Osteoblast (primary cell): ENCODE measurements at places on chromosomes 1 and 21.

DNA sequence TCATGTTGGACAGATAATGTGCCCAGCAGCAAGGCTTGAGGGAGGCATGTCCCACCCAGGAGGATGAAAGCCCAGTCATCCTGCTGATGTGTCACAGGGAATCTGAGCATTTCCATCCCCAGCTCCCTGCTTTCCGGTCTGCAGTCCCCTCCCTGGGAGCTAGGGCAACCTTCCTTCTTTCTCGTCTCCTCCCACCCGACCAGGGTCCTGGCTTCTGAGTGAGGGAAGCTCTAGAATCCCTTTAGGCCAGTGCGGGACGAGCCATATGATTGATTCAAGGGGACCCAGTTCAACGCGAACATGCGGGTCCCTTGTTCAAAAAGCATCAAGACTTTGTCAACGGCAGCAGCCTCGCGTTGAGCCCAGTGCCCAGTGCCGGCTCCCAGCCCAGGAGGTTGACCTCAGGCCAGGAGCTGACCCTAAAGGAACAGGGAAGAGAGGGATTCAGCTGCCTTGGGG lies 96.7 kb upstream of the TMPRSS2 start:
- peak; percentile 89 for DNase-seq

DNA sequence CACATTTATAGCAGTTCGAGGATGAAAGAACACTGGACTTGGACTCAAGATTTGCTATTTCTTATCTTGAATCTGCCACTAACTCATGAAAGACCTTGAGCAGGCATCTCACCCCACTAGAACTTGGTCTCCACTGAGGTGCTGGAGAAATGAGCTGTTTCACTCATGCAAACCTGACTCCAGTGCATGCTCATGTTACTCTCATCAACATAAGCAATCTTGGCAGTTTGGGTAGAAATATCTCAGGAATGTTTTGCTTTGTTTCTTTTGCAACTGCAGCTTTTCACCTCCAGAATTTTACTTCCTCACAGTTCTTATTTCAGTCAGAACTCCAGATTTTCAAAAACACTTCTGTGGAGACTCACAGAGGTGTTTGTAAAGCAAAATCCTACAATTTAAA lies 46.2 kb upstream of the DAB1 start:
- DNase-seq: no peak

GRCh38 chr21:45006536-45007095 lies 66.8 kb downstream of the SLX9 start:
- DNase-seq: no peak

DNA sequence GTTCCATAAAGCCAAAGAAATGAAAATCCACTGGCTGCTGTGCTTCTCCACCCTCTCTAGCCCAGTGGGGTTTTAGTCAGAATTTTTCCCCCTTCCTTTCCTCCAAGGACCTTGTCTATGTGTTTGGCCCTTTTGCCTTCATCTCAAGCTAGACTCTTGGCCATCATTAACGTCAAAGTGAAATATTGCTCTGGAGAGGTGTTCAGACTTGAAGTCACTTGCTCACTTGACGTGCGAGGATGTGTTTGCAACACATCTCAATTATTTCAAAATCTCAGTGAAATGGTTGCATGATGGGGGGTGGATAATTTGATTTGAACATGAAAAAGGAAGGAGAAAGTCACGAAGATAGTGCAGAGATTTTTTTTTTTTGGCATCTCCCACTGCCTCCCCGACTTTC lies 13.6 kb downstream of the EVA1C start:
- DNase-seq: no peak

DNA sequence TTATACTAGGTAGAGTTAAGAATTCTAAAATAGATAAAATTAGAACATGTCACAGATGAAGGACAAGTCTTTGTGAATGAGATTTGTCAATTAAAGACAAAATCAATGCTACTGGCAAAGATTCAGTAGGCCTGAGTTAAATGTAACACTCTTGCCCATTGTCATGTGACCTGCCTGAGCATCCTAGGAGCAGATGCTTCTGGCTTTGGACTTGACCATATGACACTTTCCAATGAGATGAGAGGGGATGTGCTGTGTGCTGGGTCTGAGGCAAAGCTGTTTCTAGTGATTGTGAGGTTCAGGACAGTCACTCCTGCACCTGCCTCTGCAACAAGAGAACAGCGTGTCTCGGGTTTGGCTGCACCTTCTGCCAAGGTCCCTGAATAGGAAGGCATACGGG lies 144.9 kb downstream of the HIVEP3 start:
- no peak for DNase-seq

- peak; percentile 80 for DNase-seq
Observed at GRCh38 chr1:207644852-207645634, at the start of gene CR1L. Gene CR1L (plus strand): TSS chr1:207645133. CDS start chr1:207645234, 101 bp downstream.

GRCh38 chr1:212792396-212792908 lies 758 bp downstream of the TATDN3 start:
- no peak for DNase-seq

DNA sequence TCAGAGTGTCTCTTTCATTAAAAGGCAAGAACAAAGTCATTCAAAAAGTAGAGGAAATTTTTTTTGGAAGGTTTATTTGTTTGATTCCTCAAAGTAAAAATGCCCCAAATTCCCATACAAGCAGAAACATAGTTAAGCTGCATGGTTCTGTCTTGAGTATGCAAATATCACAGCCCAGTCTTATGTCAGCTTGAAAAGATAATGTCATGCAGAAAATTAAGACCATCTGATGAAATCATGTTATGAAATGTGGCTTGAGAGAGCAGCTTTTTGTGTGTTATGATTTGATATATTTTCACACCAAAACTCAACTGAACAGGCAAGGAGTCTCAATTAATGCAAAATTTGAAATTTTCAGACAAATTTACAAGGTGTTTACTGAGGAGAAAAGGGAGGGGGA lies 411.0 kb downstream of the LMO4 start:
- DNase-seq: no peak

GRCh38 chr1:118862755-118863154 lies 125.4 kb downstream of the TBX15 start:
- no peak for DNase-seq

DNA sequence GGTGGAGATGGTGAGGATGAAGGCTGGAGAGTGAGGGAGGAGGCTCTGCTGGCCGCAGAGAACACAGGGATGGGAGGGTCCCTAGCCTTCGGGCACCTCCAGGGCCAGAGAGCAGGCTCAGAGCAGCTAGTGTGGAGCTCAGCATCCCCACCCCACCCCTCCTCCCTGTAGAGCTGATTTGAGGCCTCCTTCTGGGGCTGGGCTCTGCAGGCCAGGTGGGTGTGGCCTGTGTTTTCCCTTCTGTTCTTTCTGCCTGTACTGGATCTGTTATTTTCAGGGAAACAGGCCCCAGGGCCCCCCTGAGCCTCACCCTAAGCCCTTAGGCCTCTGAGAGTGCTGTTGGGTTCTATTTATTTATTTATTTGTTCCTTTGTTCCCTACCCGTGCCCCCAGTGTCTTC lies 44.8 kb downstream of the TMCC2 start:
- peak; percentile 86 for DNase-seq

DNA sequence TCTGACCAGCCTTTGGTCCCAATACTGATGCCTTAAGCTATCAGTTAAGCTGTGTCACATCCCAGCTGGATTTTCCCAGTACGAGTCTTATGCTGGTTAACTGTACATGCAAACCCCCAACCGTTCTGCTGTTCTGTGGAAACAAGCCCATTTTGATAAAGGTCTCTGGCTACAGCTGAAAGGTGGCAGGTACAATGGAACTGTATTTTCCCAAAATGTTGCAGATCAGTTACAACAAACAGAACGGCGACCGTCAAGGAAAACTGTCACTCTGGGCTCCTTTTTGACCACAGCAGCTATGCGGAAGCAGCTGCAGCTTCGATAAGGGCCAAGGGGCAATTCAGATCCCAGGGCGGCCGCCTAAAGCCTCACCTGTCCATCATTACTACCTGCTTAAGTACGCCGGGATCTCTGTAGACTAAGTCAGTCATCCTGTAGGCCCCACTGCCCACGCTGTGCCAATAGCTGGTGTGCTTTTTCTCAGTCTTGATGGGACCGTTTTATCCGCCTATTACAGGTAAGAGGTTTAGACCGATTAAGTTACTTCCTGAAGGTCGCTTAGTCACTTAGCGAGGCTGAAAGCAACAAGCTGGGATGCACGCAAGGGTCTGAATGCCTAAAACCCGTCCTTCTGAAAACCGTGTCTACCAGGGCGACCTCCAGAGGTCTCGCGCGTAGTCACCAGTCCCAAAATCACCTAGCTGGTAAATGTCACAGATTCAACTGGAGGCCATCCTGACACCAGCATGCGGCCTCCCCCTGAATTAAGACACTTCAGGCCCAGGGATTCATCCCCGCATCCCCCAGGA lies 11.1 kb upstream of the RAB42 start:
- DNase-seq: peak; percentile 87

DNA sequence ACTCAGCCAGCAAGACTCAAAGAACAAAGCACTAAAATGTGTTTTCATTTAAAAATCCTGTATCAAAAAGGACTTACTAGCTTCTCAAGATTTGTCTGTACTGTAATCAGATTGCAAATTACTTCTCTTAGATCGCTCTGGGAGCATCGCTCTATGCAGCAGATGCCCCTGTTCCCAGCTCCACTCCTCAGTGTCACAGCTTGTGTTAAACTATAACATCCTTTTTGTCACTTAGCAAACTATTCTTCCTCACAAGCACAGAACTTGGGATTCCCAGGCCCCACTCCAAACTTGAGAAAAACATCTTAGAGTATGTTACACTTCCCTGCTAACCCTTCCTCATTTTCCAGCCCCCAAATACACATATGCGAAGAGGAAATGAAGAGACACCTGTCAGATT lies 85.1 kb upstream of the CHRM3 start:
- no peak for DNase-seq

DNA sequence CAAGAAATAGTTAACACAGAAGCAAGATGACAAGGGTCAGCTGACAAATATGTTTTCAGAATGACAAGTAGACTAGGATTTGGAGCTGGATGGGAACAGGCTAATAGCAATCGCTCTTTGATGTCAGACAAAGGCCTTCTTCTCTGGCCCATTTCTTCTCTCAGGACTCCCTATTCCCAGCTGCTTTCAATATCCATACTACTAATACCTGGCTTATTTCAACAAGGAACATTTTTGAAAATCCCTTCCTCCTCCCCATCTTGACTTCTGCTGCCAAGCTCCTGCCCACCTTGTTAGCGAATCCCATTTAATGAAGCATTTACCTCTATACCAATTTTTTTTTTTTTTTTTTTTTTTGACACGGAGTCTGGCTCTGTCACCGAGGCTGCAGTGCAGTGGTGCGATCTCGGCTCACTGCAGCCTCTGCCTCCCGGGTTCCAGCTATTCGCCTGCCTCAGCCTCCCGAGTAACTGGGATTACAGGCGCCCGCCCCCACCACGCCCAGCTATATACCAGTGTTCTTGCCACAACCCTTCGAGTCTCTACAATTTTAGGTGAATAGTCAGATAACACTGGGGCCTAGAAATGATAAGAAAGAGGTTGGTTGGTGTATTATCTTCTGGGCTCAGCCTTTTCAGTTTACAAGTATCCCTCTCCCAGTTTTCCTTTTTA lies 68.4 kb downstream of the MACF1 start:
- DNase-seq: no peak

DNA sequence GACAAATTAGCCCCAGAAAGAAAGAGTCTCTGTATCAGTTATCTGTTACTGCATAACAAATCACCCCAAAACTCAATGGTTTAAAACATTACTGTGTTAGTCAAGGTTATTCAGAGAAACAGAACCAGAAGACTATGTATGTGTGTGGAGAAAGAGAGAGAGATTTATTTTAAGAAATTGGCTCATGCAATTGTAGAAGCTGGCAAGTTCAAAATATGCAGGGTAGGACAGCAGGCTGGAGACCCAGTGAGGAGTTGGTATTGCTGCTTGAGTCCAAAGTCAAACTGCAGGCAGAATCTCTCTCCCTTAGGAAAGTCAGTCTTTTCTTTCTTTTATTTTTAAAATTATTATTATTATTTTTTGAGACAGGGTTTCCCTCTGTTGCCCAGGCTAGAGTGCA lies 50.2 kb upstream of the TNR start:
- DNase-seq: no peak

GRCh38 chr21:19992540-19992939 lies 1005.7 kb upstream of the NCAM2 start:
- DNase-seq: no peak

DNA sequence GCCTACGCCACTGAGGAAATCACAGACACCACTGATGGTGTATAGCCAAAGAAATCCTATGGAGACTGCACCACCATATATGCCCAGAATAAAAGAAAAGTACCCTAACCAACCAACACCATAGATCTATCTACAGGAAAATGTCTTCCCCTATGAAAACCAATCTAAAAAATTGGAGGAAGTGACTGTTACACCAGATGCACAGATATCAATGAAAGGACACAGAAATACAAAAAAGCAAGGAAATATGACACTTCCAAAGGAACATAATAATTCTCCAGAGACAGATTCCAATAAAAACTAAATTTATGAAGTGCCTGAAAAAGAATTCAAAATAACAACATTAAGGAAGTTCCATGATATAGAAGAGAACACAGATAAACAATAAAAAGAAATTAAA lies 56.8 kb upstream of the BCL10 start:
- no peak for DNase-seq

GRCh38 chr1:219659684-219660083 lies 46.8 kb upstream of the ZC3H11B start:
- DNase-seq: no peak

DNA sequence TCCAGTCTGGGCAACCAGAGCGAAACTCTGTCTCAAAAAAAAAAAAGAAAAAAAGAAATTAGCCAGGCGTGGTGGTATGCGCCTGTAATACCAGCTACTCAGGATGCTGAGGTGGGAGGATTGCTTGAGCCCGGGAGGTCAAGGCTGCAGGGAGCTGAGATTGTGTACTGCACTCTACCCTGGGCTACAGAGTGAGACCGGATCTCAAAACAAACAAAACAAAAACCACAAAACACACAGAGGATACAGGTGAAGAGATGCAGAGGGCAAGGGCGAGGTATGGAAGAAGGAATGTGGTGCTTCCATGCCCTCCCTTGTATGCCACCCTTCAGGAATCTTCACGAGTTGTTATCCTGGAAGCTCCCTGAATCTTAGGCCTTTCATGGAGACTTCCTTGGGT lies 68.5 kb downstream of the NDUFS5 start:
- no peak for DNase-seq

DNA sequence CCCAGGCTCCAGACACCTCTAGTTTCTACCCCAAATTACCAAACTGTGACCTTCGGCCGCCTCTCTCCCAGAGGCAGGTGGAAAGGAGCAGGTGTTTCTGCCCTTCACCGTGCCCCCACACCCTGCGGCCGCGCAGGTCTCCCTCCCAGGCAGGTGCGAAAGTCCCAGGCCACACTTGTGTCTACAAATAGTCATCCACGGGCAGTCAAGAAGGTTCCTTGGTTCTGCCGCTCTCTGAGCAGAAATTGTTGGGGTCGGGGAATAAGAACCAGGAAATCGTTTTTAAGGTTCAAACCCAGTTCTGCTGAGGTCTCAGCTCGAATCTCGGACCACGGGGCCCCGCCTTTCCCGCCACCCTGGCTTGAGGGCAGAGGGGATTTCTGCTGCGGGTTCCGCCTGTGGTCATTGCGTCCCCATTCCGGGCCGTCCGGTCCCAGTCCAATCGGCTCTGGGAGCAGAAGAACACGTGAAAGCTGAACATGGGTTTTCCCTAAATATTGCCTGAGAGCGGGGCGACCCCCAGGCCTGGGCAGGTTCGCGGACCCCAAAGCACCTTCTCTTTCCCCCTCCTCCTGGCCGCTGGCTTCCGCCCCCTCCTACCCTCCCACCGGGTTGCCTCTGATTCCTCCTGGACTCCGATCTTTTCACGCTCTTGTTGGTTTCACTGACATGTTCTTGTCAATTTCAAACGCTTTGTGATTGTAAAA lies 1.2 kb upstream of the ATF3 start:
- no peak for DNase-seq
